Panc1 (cell line): ENCODE measurements at places on chromosomes 5 and 9. TPM values are rescaled to one million over a fixed set of nuclear protein-coding genes. Genes with fewer than 3 reads are reported as not detected.

CMYA5 gene
- total RNA-seq: 0.31 TPM

ELOVL7 gene
- 2.9 TPM for total RNA-seq

DNA sequence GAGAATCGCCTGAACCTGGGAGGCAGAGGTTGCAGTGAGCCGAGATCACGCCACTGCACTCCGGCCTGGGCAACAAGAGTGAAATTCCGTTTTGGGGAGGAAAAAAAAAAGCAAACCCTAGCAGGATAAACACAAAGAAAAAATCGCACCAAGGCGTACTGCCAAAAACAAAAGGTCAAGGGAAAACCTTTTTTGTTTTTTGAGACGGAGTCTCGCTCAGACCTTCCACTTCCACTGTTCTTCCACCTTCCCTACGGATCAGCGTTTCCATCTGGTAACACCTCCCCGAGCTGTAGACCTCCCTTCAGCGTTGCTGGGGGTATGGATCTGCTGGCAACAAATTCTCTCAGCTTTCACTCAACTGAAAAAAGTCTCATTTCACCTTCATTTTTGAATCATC, 20.1 kb upstream of the FCN2 start:
- H3K36me3 ChIP-seq: no peaks in the 10 kb centered on the region
- no peaks in the 10 kb centered on the region for H3K27me3 ChIP-seq
- H3K4me1 ChIP-seq: no peaks in the 10 kb centered on the region
- no peak overlapping the region for H3K27ac ChIP-seq
- H3K4me3 ChIP-seq: no peak overlapping the region
- DNase-seq: no peak

DNA sequence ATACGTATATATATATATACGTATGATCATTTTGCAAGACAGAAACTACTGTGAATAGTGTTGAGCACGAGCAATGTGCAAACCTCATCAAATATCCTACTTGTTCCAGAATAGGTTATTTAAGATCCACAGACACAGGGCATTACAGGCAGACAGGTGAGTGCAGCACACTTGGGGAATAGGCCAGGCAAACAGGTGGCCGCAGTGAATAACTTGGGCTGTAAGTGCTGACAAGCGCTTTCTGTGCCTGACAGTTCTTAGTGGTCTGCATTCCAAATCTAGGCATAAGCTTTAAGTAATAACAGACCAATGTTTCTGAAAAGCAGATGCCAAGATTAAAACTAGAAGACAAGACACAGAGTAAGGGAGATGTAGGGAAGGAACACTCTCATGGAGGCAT, 77.9 kb downstream of the LHFPL2 start:
- no peak for DNase-seq
- H3K27ac ChIP-seq: no peak overlapping the region
- no peaks in the 10 kb centered on the region for H3K27me3 ChIP-seq
- no peaks in the 10 kb centered on the region for H3K36me3 ChIP-seq

DNA sequence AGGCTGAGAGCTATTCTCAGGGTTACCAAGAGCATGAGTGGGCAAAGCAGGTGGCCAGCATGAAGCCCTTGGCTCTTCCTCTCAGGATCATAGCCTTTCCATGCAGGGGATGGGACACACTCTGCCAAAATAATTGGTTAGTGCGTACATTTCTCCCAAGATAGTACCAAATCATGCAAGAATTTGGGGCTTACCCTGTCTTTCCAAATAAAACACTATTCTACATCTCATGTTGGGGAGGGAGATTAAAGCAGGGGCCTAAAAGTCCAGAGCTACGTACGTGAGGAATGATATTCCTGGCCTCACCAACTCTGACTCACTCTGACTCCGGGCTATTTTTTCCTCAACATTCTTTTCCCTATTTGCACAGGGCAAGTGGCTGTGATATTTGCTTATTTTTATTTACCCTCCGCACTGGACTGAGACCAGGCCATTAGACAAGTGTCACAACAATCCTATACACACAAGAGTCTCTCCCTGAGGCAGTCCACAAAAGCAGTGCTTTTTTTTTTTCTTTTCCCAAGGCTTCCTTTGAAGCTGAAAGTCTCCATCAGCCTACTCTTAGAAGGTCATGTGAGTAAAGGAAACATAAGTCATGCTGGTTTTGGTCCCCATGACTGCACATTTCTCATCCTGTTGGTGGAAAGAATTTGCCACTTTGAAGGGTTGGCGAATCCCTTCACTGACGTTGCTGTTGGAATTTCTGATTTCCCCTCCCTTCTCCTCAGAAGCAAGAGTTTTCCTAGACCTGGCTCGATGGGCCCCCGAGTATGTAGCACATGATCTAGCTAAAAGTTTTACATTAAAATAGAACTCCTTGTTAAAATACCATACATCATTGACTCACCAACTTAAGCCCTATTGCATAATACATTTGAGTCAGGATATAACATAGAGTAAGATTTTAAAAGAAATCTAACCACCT, 40.0 kb downstream of the TMEM252 start:
- no peaks in the 10 kb centered on the region for H3K4me1 ChIP-seq
- no peak overlapping the region for H3K27ac ChIP-seq
- no peaks in the 10 kb centered on the region for H3K27me3 ChIP-seq
- H3K4me3 ChIP-seq: no peak overlapping the region
- no peaks in the 10 kb centered on the region for H3K36me3 ChIP-seq

BARHL1 gene
- total RNA-seq: not detected
